ENCODE measurements at places on chromosomes 4 and X.

DNA sequence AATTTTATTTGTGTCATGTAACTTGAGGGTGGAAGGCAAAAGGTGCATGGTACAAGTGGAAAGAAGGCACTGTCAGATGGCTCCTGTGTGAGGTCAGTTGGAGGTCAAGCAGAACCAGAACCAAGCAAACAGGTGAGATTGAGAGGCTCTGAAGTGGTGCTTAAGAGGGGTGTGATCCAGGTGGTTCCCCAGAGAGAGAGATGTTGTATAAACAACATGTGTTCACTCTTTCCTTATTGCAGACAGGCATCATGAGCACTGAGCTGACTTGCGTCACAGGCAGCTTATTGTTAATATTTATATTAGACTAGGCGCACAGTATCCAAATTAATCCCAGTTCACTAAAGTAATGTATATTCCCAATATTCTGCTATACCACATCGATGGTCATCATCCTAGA, 56.8 kb downstream of the CXCL13 start:
- DNase-seq, result no peak

- DNase-seq, result no peak
Observed at GRCh38 chr4:150240011-150240410, 161.8 kb downstream of the DCLK2 start.

DNA sequence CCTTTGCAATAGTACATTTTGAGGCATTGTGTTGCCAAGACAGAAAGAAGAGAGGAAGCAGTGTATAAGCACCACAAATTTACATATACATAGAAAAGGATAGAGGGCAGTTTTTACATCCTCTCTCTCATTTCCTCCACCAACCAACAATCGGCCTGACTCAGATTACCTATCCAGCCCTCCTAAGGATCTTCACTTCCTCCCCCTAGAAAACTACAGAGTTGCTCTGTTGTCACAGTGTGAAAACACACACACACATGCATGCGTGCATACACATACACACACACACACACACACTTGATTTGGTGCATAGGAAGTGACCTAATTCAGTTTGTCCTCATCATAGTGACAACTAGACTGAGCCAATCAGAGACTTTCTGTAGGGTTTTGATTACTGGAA, 98.8 kb upstream of the SPRY1 start:
- no peak for DNase-seq

GRCh38 chr4:135191596-135191995, 990.0 kb upstream of the PABPC4L start:
- DNase-seq, result no peak

- DNase-seq, result no peak
Observed at GRCh38 chr4:37502070-37502469, 184.1 kb downstream of the RELL1 start.

DNA sequence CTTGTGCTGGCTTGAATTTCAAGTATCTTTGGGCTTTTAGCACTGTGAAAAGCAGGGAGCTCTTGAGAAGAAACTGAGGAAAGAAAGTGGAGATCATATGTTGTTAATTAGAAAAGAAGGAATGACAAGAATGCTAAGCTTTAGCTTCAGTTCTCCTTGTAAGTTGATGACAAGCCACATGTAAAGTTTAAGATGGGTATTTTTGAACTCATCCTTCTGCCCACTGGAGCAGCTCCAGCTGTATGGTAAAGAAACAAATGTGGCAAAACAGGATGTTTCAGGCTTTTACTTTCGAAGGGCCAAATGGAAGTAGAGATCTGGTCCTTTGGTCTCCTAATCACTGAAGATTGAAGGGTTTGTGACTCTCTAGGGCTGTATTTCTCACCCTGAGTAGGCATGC, 137.8 kb downstream of the GUCY2F start:
- DNase-seq, result no peak

- DNase-seq, result no peak
Observed at GRCh38 chr4:128006592-128006991, 41.4 kb downstream of the ABHD18 start.

DNA sequence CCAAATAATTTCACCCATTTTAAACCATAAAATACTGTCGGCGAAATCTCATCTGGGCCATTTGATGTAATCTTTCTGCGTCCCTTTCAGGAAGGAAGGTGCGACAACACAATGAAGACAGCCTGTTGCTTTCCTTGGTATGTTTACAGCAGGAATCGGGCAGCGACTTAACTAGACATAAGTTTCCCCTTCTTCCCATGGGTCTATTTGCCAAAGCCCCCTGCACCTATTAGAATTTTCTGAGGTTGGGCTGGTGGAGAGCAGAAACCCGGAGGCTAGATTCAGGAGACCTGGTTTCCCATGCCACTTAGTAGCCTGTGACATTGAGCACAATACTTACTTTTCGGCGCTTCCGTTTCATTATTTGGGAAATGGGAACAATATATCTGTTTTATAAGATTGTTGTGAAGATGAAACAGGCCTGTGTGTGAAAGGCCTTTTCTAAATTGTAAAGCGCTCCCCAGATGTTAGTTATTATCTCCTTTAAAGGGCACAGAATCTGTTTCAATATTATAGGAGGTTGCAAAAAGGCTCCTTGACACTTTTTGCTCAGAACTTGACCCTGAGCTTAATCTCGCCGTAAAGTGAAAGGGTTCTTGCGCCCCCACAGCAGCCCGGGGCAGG, 552 bp upstream of the AFF1 start:
- DNase-seq, result no peak

DNA sequence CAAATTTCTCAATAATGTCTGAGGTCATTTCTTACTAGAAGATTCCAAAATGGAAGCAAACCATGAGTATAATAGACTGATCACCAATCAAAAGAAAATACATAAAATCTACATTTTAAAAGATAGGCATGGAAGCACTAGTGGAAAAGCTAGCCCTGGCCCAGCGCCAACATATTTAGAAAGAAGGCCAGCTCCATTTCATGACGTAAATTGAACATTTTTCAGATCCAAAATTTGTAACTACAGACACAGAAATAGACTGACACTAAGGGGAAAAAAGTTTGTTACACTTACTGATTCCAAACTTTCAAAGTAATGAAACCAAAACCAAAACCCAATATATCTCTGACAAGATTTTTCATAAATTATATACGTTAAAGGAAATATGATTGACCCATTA, 117.7 kb downstream of the ADAMTS3 start:
- DNase-seq, result no peak

DNA sequence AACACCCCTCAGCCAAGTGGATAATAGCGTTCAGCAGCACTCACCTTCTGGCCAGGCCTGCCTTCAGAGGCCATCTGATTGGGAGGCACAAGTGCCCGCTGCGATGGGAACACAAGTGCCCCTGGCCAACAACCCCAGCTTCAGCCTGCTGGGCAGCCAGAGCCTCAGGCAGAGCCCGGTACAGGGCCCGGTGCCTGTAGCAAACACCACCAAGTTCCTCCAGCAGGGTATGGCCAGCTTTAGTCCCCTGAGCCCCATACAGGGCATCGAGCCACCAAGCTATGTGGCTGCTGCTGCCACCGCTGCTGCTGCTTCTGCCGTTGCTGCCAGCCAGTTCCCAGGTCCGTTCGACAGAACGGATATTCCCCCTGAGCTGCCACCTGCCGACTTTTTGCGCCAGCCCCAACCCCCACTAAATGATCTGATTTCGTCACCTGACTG, 55.9 kb upstream of the MTM1 start:
- no peak for DNase-seq

GRCh38 chr4:113447769-113448168, 313.8 kb downstream of the CAMK2D start:
- DNase-seq, result no peak

DNA sequence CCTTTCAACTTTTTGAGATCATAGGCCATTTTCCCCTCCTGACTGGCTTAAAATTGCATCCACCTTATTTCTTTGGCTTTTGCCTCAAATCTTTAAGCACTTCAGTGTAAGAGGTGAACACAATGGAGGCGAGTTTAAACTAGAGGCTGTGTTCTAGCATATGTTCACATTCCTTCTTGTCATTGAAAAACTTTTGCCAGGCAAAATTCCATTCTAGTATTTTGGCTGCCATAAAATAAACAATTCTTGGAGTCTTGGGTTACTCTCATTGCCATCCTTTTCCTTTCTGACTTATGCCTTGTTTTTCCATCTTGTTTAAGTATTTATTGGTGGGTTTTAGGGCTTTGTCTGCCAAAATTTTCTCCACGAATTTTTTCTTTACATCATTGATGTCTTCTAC, 137.3 kb upstream of the ANXA10 start:
- no peak for DNase-seq

DNA sequence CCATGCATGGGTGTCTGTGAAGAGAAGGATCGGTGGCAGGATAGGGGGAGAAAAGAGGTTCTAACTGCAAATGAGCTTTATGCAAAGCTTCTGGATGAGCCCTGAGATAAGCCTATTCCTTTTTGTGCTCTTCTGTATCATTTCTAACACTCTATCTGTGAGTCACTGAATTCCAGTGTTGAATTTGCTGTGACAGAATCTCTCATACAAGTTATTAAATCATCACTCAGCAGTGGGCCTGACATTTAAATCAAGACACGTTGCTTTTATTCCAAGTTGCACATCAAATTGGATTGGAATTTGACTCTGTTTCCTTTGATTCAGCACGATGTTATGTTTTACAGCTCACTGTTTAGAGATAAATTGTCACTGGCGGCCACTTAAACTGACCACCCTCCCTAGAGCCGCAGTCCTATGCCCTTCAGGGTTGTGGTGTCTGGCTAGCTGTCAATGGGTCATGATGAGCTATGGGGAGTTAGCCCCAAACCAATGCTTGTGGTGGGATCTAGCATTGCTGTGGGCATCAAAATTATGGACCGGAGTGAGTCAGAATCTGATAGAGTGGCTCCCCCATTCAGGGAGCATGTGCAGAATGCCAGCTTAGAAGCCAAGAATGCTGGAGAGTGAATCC, 42.7 kb downstream of the LHFPL1 start:
- no peak for DNase-seq

DNA sequence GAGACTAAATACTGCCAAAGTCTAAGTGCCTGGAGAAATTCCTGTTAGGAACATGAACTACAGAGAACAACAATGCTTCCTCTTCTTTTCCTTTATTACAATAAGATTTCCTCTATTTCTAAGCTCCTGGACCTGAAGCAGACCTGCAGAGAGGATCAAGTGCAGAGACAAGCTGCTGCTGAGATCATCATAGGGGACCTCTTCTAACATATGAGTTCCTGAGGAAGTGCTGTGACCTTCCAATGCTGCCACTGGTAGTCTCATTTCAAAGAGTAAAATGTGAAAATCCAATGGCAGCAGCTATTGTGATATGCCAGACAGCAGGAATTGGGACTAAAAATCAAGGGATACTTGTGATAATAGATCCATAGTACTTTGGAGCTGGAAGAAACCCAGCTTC, 28.0 kb downstream of the CCNG2 start:
- no peak for DNase-seq

- no peak for DNase-seq
Observed at GRCh38 chrX:141732031-141732430, 33.5 kb upstream of the SPANXD start.

DNA sequence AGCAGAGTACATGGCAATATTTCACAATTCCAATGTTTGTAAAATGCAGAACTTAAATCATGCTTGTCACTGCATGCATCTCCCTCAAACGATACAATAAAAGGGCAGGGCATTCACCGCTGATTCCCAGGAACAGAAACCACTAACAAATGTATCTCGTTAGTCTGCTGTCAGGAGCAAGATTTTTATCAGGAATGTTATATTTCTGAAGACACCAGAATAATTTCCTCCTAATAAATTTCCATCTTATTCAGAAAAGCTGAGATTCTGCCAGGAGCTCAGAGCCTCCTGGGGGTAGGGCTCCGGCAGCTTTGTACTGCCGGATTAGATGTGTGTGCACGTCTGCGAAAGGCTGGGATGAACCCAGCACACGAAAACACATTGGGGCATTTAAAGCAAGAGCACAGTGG, 54.0 kb upstream of the LDB2 start:
- DNase-seq, result no peak

DNA sequence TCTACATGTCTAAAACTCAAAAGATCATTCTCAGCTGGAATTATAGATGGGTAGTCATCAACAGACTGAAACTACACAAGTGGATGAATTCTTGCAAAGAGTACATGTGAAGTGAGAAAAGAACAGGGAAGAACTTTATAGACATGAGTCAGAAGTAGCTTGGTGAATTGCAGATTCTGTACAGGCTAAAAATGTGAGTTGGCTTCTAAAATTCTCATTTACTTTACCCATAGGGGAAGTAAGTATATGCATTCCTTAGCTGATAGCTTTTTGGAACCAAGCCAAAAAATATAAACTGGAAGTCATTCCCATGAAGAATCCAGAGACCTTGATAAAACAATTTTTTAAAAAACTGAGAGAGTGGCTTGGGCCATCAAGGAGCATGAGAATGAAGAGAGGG, 584.2 kb upstream of the FTHL17 start:
- no peak for DNase-seq

DNA sequence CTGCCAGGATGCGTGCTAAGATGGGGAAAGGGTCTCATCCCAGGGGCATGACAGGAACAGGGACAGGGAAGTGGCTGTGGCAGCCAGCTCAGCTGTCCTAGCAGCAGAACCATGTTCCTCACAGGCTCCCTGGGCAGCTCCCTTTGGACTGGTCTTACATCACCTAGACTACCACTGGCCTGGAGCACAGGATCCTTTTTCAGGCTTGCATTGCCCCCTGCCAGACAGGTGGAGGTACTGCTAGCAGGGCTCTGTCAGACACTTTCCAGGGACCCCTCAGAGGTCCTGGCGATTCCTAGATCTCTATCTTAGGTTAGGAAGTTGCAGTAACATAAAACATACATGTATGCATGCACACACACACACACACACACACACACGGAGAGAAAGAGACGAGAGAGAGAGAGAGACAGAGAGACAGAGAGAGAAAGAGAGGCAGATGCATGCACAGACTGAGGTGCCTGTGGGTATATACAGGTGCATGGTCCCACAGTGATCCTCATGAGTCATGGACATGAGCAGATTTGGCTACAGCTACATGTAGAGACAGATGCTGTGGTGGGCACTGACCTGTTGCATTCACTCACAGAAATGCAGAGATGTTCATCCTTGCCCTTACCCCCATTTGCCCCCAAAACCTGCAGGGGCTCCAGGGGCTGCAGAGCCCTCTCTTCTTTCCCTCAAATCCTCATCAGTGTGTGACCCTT, 63.6 kb downstream of the STARD8 start:
- no peak for DNase-seq

DNA sequence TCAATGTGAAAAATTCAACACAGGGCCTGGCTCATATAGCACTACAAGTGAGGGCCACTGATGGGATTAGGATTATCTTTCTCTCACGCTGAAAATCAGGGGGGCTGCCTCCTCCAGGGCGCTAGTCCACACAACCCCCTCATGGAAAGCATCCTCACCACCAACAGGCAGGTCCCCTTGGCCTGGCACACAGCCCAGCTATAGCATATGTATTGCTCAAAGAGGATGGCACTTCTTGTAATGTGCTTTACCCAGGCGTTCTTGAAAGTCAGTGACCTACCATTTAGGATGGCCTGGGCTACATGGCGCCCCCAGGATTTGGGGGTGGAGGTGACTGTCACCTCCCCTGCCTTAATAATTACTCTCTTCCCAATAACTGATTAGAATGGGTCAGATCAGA, 71.0 kb upstream of the LSM6 start:
- no peak for DNase-seq

GRCh38 chr4:150547154-150547838, 34.7 kb upstream of the MAB21L2 start:
- no peak for DNase-seq

Data from stimulated activated CD4-positive, alpha-beta T cell treated with anti-CD3 and anti-CD28 coated beads, Interleukin-12 subunit alpha, Interleukin-12 subunit beta, amount 100 ng/mL, for 48 hours (primary cell).